ENCODE measurements at places on chromosomes 4 and X. TPM values are rescaled to one million over a fixed set of nuclear protein-coding genes. Genes with fewer than 3 reads are reported as not detected.

DNA sequence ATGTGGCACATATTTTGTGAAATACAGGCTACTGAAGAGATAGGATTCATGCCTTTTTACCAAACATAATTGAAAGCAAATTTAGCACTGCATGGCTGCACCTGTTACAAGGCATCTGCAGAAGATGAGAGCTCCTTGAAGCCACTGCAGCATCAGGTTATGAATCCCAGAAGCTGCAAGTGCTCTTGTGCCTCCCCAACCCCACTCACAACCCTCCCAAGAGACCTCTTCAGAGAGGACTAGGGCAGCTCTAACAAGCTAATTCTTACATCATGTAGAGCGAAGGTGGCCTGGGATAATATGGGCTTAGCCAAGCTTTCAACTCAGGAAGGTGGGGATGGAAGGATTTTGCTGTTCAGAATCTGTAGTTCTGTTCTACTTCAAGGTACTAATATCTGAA is 27.2 kb downstream of the MFAP3L start:
- no peak for DNase-seq

DNA sequence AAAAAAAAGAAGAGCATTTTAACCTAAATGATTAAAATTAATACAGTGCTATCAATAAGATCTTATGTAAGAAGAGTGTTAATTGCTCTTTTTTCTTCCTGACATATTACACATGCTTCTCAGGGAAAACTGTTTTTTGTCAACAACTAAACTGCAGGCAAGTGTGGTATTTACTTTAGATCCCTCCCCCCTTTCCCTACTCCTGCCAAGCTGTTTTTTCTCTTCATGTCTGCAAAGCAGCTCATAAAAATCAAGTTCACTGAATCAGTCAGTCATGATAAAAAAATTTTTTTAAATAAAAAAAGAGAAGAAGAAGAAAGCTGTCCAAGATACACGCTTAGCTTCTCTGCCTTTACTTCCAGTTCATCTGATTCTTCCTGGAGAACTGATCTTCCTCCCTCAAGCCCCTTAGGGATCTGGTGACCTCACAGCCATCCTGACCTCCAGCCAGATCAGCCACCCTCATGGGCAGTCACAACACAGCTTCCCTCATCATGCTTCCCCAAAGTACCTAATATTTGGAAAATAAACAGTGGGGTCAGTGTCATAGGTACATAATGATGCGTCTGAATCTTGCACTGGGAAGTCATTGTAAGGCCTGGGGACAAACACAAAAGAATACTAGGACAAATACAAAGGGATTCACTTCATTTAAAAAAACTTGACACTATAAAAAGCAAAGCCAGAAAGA is 87.0 kb downstream of the ZNF827 start:
- no peak for DNase-seq

DNA sequence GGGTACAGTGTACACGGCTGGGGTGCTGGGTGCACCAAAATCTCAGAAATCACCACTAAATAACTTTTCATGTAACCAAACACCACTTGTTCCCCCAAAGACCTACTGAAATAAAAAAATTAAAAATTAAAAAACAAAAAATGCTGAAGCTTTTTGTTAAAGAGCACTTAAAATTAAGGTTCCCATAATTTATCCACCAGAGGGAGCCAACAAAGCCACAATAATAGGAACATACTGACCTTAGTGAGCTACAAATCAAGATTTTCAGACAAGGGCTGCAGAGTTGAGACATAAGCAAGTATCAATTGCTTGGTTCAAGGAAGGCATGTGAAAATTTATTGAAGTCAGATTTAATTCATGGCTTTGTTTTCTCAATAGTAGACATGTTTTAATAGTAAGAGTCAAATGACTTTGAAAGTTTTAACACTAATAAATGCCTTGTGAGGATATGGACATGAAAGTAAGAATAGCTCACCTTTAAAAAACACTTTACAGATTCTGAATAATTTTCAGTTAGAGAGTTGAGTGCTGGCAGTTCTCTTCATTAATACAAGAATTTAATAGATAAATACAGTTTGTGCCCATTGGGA is 43.0 kb upstream of the SCOC start:
- DNase-seq = no peak

DNA sequence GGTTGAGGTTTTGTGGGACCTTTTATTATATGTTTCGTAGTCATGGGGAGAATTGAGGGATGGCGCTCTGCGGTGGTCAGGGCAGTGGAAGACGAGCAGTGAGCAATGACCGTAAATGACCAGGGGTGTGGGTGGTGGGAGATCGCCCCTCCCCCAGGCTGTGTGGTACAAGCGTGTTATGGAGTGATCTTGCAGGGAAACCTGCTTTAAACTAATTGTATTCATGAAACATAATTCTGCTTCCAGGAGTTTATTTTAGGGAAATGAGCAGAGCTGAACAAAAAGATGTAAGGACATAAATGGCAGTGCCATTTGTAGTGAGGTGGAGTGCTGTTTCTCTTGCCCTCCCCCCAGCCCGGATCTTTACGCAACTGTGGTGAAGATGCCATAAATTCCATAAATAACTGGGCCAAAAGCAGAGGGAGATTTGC is 20.2 kb downstream of the GYG2 start:
- DNase-seq = no peak

GRCh38 chr4:165332502-165332901 is 5.0 kb downstream of the MSMO1 start:
- no peak for DNase-seq

GRCh38 chr4:76518241-76518640 is 83.2 kb downstream of the SHROOM3 start:
- DNase-seq = no peak

DNA sequence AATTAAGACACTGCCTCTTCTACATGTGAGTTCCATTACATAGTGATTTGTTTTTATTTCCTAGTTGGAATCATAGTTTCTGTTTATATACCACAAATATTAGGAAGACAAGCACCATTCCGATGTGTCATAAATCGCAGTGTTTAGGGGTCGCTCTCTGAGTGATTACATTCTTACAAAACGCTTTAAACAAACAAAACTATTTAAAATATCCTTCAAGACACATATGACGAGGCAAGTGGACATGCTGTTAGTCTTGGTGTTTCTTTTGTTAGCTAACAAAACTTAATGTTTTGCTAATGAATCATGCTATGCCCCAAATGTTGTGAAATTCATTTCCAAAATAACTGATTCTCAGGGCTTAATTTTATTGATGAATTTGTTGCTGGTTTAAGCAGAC is 1219.3 kb upstream of the PRKX start:
- no peak for DNase-seq

DNA sequence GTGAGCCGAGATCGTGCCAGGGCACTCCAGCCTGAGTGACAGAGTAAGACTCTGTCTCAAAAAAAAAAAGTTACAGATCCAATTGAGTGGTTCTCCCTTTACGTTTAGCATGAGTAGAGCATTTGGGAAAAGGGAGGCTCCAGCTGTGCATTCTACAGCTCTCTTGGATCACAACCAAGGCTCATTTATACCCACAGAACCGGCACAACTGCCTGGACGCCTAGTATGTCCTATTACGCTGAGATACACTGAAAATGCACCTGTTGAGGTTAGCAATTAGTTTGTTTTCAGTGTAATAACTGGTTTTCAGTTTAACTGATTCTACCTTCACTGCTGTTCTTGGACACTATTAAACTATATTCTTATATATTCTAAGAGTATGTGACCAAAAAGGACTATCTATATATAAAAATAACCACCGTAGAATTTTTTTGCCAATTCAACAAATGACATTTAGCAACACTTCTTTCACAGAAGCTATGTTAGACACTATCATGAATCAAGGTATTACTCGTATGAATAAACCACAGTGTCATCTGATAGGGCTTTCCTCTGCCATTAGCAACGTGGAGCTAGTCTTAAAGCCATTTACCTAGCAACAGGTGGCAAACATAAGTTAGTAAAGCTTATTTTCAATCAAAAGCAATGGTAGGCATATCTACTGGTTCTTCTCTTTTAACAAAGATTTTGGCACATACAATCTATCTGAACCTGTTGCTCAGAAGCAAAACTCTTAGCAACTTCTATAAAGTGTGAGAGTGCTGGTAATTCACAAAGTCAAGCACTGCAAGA is 3.6 kb downstream of the OTUD4 start:
- DNase-seq = no peak

DNA sequence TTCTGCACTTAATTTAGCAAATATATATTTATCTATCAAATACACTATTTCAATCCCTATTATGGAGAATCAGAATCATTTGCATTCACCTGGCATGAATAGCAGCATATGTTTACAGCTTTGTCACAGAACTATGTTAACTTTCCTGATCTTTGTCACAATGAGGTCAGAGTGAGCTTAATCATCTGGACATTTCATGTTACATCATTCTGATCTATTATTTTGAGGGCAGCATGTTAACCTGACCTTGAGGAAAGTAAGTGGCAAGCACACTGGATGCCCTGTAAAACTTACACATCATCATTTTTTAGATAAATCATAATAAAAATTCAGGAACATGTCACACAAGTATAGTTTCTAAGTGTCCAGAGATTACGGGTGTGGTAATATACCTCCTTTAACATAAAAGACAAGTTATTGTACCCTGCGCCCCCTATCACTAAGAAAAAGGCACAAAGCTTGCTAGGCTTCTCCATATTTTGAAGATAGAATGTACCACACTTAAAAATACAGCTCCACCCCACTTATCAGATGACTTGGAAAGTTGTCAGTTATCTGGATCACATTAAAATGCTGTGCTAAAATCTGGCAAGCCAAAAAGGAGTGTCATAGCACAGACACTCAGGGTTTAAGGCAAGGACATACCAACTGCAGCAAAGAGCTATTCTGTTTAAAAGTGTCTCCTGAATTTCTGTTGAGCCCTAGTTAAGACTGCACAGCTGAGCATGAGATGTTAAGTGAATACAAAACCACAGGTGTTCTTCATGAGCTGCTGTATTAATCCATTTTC is 182.7 kb upstream of the FAT4 start:
- DNase-seq = no peak

- DNase-seq = no peak
Measured at GRCh38 chr4:87406462-87406861, 15.5 kb upstream of the HSD17B11 start.

GRCh38 chr4:107619066-107619465 is 101.0 kb downstream of the PAPSS1 start:
- no peak for DNase-seq

GRCh38 chr4:71188156-71188640 is 150.6 kb upstream of the SLC4A4 start:
- DNase-seq = no peak

DNA sequence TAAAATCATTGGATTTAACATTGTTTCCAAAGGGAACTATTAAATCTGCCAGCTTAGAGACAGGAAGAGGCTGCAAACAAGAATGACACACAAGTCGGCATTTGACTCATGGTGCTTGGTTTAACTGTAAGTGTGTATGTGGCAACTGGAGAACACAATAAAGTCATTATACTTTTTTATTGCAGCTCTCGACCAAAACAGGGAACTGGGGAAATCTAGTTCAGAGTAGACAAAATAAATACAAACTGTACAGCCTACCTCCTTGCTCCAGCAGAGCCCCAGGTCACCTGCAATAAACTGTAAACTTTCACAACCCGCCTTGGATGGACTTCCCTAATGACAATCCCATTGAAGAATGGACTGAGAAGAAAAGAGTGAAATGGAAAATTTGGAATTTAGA is 24.0 kb downstream of the NPY5R start:
- DNase-seq = no peak

GRCh38 chrX:119151051-119151380 is 23.4 kb upstream of the KIAA1210 start:
- DNase-seq = no peak

DNA sequence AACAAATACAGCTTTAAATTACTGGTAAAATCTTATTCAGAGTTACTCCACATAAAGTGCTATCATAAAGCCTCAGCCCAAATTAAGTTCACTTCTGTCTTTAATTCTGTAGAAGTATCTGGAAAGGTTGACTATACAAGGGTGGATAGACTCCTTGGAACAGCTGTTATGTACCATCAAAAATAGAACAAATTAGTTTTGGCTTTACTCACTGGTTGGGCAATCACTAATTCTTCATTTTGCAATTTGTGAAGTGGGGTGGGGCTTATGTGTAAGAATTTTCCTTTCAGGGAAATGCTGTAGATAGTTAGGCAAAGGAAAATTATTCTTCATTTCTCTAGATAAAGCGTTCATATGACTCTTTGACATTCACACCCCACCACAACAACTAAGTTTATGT is 7.8 kb downstream of the DIAPH2 start:
- DNase-seq = no peak

- no peak for DNase-seq
Measured at GRCh38 chr4:12658146-12658545, 826.0 kb downstream of the RAB28 start.

GRCh38 chr4:26570596-26570995 is 13.3 kb upstream of the TBC1D19 start:
- DNase-seq = no peak

- no peak for DNase-seq
Measured at GRCh38 chr4:176236946-176237345, 32.1 kb downstream of the ASB5 start.

DNA sequence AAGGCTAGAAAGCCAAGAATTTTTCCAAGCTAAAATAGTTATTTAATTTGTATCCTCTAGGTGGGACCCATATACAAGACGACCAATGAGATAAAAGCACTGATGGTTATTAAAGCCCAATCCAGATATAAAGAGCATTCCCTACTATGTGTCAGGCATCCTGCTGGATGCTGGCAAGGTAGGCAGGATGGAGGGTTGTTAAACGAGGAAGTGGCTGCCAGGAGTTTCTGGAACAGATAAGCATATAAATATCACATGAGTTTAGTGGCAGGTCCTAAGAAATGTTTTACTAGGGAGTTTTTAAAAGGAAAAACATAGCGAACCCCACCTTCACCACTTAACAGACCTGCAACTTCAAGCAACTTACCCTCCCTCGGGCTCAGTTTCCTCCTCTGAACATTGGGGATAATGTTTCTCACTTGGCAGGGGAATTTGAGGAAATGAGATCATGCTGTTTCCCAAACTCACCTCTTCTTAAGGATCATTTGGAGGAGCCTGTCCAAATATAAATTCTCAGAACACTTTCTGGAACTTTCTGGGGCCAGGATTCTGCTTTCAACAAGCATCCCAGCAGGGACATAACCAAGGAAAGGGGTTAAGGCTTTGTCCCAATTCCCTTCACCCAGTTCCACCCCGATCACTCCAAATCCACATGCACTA is 94.3 kb upstream of the LDB2 start:
- no peak for DNase-seq

DNA sequence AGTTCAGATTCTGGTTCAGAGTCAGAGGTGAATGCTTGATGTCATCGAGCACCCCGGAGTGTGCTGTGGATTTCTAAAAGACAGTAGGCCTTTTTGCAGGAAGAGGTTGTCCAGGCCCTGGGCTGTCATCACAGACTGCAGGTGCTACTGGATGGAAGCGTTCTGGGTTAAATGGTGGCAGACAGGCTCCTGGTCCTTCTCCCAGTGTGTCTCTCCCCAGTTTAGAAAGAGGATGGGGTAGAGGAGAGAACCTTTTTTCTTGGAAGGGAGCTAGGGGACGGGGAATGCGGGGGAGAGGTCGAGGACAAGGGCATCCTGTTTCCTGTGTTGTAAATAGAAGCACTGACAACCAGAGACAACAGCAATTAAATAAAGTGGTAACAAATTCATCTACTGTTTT is 102.3 kb upstream of the NUDT6 start:
- DNase-seq = no peak

- no peak for DNase-seq
Measured at GRCh38 chr4:14375816-14376215, 626.5 kb upstream of the CPEB2 start.

FOXR2 gene
- not detected for total RNA-seq

IL2 gene
- not detected for total RNA-seq

CTAG1B gene
- not detected for total RNA-seq

ADH1A gene
- 1.8 TPM for total RNA-seq

ARX gene
- total RNA-seq = not detected

VCX2 gene
- total RNA-seq = not detected

Data from tibial nerve (tissue), 4 donors.